ENCODE measurements at places on chromosomes 6 and 20. TPM values are rescaled to one million over a fixed set of nuclear protein-coding genes. Genes with fewer than 3 reads are reported as not detected.

- DNase-seq = peak; percentile 7
Observed at GRCh38 chr6:166032366-166033200, 135.1 kb downstream of the TBXT start.

The SYS1 gene
- 20.0 TPM for total RNA-seq

- no peak for DNase-seq
Observed at GRCh38 chr6:151514000-151514730, 20.3 kb downstream of the CCDC170 start.

GRCh38 chr6:3280866-3281465, 22.2 kb downstream of the PSMG4 start:
- DNase-seq = no peak

GRCh38 chr20:1876217-1876921, 18.8 kb upstream of the SIRPA start:
- DNase-seq = no peak

DNA sequence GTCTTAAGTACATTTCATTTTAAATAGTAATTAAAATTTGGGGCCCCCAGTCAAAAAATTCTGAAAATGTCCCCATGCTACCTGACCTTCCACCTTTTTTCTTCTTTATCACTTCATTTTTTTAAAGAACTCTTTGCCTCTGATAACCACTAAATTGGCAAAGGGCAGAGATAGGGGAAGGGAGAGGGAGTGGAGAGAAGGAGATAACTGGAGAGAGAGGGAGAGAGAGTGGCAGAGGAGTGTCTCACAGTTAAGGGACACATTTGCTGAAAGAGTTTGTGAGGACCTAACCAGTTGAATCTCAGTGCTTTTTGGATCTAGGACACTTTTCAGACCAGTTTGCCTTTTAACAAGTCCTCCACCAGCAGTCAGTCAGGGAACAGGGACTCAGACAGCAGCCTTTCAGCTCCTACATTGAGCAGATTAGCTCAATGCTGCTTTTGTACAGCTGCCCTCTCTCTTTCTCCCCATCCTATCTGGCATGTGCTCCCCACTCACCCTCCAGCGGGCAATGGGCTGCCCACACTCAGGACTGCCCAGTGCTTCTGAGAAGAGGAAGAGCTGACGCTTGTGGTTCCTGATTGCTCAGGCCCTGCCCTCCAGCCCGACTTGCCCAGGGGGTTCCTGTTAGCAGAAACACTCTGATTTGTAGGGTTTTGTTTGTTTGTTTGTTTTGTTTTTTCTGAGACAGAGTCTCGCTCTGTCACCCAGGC, 14.4 kb downstream of the ARMC2 start:
- DNase-seq = no peak

DNA sequence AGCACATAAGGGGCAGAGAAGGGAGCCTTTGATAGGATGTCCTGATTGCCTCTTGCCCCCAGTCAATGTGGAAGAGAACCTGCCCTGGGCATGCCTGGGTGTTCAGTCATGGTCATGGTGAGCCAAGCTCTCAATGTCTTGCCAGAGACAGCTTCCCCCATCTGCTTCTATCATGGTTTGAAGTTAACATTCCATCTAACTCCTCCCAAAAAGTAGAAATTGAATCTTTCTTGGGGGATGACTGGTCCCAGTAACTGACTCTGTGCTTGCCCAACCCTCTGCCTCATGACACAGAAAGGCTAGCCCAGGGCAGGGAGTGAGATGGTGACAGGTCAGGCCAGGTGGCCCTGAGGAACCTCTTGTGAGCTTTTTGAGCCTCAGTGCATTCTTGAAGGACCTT, 60.1 kb downstream of the ADTRP start:
- no peak for DNase-seq

The RIN2 gene
- total RNA-seq = 37.3 TPM

GRCh38 chr6:157490611-157491269, 109.8 kb downstream of the ZDHHC14 start:
- no peak for DNase-seq

DNA sequence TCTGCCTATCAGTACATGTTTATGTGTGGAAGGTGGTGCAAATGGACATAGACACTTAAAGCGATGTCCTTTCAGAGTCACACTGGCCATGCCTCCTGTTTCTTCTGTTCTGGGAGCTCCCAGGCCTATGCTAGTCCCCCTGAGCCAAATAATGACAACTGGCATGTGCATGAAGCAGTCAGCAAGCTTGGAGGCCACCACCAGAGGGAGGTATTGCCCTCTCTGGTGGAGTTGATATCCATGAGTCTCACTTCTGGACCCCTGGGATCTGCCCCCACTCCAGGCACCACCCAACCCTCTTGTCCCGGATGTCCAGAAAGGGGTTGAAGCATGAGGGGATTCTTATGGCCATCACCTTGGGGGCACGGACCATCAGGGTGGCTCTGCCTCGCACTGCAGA, 172.2 kb downstream of the AIG1 start:
- no peak for DNase-seq

The ROS1 gene
- total RNA-seq = 0.92 TPM

DNA sequence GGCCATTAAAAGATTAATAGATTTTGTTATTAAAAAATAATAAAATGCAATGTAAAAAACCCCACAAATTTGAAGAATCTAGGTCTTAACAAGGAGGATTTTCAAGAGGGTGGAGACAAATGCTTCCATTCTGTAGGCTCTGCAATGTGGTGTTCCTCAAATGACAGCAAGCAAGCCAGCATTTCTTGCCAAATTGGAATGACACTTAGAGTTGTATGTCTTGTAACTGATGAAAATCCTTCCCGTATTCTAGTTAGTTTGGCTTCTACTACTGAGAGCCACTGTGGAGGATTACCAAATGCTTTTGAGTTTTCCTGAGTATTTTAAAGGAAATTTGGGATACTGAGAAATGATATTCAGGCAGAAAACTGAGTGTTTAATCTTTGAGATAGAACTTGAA, 1225.5 kb upstream of the CITED2 start:
- peak; percentile 41 for DNase-seq

DNA sequence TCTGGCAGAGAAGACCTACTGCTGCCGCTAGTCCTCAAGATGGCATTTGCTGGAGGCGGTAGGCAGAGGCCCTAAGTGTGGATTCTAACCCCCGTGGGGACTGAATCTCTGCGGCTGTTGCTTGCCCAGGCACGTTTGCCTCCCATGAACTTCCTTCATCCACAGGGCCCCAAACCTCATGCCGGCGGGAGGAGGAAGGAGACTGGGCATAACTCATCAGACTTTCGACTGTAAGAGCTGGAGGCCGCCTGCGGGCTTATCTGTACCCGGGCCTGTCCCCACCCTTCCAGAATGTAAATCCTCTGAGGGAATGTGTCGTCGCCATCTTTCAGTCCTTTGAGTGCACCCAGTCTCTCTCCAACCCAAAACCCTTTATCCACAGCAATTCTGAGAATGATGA, 990 bp downstream of the ZFP57 start:
- DNase-seq = no peak

DNA sequence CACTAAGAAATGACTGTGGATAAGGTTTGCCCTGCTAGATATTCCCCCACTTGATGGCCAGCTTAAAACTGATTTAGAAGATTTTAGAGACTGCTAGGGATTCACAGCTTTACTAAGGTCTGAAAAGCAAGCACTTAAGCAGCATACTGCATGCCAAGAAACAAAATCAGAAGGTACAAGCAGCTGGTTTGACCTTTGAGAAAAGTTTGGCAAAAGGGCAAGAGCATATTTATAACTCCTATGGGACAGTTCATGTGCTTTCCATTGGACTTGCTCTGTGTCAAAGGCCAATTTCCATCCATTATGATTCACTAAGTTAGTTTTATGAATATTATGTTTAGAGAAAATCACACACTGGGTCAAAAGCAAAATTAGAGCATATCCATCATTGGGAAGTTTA, 402.8 kb downstream of the PKHD1 start:
- DNase-seq = no peak

The IP6K3 gene
- 41.4 TPM for total RNA-seq

GRCh38 chr6:148347441-148348054, 4.9 kb downstream of the SASH1 start:
- DNase-seq = no peak

- peak; percentile 43 for DNase-seq
Observed at GRCh38 chr20:57392512-57393271, 1.5 kb downstream of the RBM38 start.

DNA sequence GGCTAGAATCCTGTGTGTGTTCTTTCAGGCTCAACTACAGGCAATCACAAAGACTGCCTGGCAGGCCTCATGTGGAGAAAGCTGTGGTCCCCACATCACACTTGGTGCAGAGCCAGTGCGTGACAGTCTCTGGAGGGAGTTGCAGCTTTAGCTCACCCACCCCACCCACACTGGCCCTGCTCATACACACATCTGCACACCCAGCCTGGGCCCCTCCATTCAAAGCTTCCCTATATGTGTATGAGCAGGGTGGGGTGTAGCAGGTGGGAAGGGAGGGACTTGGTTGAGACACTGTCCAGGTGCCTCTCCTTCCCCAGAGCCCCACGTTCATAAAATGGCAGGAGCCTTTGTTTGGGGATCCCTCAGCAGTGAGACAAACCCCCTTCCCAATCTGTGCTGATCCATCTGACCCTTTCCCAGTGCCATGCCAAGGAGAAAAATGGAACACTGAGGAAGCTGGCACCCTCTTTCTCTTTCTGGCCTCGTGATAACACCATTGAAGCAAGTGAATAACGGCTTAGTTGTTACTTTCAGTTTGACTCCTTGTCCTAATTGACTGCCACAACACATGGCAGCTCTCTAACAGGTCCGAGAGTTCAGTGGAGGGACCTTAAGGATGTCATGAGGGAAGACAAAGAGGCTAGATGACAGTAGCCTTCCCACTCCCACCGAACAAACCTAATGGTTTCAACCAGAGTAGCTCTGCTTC, 53.8 kb upstream of the NRSN1 start:
- DNase-seq = no peak

- DNase-seq = no peak
Observed at GRCh38 chr20:36152261-36152660, 2.3 kb upstream of the EPB41L1 start.

The CFB gene
- 7.1 TPM for total RNA-seq

GRCh38 chr6:81786150-81786549, 33.7 kb upstream of the TENT5A start:
- DNase-seq = no peak

The UBD gene
- not detected for total RNA-seq

- no peak for DNase-seq
Observed at GRCh38 chr20:26218301-26218700, 521.6 kb upstream of the ZNF337 start.

GRCh38 chr20:1810926-1811620, 84.1 kb upstream of the SIRPA start:
- peak; percentile 43 for DNase-seq

The CDSN gene
- total RNA-seq = not detected

DNA sequence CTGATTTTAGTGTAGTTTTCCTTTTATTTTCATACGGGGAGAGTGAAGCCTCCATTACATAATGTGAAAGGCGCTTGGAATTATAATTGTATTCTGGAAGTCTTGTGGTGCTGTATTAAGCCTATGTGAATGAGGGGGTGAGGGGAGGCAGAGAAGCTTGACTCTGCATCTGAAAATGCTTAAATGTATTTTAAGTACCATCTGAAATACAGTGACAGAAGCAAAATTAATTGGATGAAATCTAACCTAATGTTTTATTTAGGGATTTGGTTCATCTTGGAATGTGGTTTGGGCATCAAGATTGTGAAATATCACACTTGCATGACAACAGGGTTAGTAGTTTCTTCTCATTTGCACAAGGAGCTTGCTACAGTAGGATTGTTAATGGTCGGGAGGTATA, 41.2 kb downstream of the TMEM200A start:
- no peak for DNase-seq

The ACTL10 gene
- total RNA-seq = 0.10 TPM

GRCh38 chr6:155408981-155409380, 46.7 kb downstream of the NOX3 start:
- DNase-seq = no peak

GRCh38 chr20:10023911-10024310, 10.9 kb upstream of the ANKEF1 start:
- DNase-seq = peak; percentile 27

GRCh38 chr20:61912665-61913422, 152.8 kb downstream of the TAF4 start:
- DNase-seq = no peak

The CALHM6 gene
- not detected for total RNA-seq

The CDH4 gene
- total RNA-seq = 1.1 TPM

The PRL gene
- total RNA-seq = not detected

DNA sequence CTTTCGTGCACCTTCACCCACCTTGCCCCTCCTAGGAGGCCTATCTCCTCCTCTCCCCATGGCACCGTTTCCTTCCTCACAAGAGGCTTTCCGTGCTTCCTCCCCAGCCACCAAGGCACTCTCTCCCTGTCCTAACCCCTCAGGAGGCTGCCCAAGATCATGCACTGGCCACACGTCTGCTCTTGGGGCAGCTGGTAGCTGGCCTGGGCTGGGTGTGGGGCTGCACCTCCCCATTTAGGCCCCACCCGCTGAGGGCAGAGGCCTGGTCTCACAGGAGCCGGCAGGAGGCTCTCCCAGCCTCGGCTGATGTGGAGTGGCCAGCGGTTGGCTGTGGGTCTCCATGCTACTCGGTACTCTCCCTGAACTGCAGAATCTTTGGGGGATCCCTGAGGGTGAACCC, 13.6 kb downstream of the NOL4L start:
- no peak for DNase-seq

GRCh38 chr20:21125072-21125848, 622 bp upstream of the KIZ start:
- DNase-seq = no peak

DNA sequence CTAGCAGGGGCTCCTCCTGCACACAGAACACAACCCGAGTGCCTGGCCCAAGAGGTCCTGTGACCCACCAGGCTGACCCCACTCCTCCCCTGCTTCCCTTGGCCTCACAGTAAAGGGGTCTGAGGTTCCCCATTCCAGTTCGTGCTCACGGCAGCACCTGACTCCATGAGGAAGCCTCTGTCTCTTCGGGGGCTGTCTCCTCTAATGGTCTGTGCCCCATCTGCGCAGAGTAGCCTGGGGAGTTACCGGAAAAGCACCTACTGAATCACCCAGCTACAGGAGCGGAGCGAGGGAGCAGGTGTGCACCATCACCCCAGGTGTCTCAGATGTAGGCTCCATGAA, 93.2 kb downstream of the ASXL1 start:
- DNase-seq = no peak

GRCh38 chr6:125750692-125751333, 1.4 kb downstream of the HEY2 start:
- no peak for DNase-seq

GRCh38 chr20:62500237-62500864, 24.6 kb upstream of the GATA5 start:
- DNase-seq = peak; percentile 82

DNA sequence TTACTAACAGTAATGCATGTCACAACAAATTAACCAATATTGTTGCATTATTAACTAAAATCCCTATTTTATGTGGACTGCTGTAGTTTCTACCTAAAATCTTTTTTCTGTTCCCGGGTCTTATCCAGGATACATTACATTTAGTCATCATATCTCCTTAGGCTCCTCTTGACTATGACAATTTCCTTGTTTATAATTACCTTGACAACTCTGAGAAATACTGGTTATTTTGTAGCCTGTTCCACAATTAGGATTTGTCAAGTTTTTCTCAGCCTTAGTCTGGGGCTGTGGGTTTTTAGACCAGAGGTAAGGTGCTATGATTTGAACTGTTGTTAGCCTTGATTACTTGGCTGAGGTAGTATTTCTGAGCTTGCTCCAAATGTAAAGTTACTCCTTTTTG, 3.7 kb downstream of the FBXO5 start:
- no peak for DNase-seq

The ASCC3 gene
- total RNA-seq = 48.0 TPM
